ENCODE measurements at places on chromosomes 5 and 9. TPM values are rescaled to one million over a fixed set of nuclear protein-coding genes. Genes with fewer than 3 reads are reported as not detected.

The PCDHAC2 gene
- 0.02 TPM for polyA plus RNA-seq

The FLT4 gene
- 4.8 TPM for polyA plus RNA-seq

The ENHO gene
- polyA plus RNA-seq: 3.2 TPM

The SMIM23 gene
- polyA plus RNA-seq: not detected

The CYLC2 gene
- polyA plus RNA-seq: not detected

The TCF7 gene
- polyA plus RNA-seq: 4.4 TPM

The PRLR gene
- polyA plus RNA-seq: 0.20 TPM

The ZDHHC11B gene
- 6.6 TPM for polyA plus RNA-seq

The THBS4 gene
- 6.9 TPM for polyA plus RNA-seq

The PRUNE2 gene
- polyA plus RNA-seq: 11.7 TPM

The ADAMTS6 gene
- polyA plus RNA-seq: 0.29 TPM

The SPINK6 gene
- polyA plus RNA-seq: not detected

DNA sequence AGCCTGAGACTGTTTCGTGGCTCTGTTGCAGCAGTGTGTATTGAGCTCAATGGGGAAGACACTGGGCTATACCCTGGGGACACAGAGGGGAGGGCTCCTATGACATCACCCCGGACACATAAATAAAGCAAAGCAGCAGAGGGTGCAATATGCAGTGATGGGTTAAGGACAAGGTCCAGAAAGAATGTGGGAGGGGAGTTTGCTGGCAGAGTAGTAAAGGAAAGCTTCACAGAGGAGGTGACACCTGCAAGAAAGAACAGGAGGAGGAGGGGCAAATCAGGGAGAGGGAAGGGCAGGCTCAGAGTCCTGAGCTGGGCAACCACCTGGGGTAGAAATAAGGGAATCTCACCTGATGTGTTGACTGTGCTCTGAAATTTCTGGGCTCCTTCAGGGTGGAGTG, 35.3 kb upstream of the CDKN2AIPNL start:
- no peak for DNase-seq

- DNase-seq: no peak
Measured at GRCh38 chr5:137190031-137190430, 309.1 kb downstream of the SPOCK1 start.

DNA sequence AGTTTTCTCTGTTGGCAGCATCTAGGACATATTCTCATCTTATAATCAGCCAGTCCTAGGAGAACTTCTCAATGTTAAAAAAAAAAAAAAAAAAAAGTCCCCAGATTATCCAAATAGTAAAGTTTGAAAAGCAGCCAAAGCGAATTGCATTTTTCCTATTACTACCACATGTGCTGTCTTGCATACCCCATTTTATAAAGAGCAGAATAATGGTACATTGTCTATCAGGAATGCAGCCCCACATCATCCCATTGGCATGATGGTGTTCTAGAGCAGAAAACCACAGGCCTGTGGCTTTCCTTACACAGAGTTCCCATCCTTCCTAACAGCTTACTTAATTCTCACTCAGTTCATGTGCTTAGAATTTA, 381.6 kb downstream of the TMEM38B start:
- DNase-seq: no peak

DNA sequence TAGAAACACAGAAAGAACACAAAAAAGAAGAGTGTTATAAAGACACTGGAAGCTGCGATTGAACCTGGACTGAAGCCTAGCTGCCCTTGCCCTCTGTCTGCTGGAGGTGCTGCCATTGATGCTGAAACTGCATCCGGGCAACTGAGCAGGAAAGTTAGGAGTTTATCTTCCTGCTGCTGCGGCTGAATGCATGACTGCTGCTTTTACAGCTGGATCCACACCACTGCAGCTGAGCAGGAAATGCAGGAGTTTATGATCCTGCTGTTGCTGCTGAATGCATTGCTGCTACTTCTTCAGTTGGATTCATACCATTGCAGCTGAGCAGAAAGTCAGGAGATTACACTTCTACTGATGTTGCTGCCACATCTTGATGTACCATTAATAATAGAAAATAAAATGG, 21.8 kb upstream of the JAKMIP2 start:
- no peak for DNase-seq

GRCh38 chr9:129052592-129052991, 16.2 kb downstream of the MIGA2 start:
- DNase-seq: peak; percentile 85

DNA sequence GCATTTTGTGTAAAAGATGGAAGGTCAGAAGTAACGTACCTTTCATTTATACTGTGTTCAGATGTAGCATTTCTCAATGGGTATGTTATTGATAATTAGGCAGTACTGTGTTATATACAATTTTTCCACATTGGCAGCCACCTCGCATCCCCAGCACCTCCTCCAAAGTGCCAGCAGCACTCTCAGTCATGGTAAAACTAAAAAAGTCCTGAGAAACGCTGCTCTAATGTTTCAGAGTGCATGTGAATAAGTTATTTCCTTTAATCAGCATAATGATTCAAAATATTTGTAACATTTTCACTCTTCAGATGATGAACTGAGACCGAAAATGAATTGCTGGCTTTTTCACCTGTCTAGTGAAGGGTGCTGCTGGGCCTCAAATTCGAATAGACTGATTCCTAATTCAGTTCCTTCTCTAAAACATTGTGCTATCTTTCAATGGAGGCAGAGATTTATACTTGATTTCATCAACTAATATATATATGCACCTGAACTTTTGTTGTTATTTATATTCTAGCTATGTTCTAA, 79.9 kb upstream of the ANKRD55 start:
- no peak for DNase-seq

DNA sequence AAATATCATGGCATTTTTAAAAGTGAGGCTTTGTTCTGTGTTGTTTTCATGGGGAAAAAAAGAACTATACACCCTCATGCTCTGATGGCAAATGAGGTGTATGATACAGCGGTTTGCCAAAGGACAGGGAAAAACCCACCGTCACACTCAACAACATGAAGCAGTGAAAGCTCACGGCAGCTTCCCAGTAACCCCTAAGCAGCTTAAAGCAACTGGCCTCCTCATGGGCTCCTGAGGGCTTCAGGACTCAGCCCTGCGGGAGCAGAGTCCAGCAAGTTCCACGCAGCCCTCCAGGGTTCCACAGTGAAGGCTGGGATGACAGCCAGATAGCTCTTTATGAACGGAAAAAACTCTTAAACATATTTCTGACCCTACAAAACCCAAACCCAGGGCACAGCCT, 12.9 kb downstream of the BARHL1 start:
- no peak for DNase-seq

GRCh38 chr9:130896233-130897014, at the start of gene QRFP:
TSS of gene QRFP (minus strand) at chr9:130896812. CDS start at chr9:130893838, 2,974 bp downstream.
- DNase-seq: no peak

DNA sequence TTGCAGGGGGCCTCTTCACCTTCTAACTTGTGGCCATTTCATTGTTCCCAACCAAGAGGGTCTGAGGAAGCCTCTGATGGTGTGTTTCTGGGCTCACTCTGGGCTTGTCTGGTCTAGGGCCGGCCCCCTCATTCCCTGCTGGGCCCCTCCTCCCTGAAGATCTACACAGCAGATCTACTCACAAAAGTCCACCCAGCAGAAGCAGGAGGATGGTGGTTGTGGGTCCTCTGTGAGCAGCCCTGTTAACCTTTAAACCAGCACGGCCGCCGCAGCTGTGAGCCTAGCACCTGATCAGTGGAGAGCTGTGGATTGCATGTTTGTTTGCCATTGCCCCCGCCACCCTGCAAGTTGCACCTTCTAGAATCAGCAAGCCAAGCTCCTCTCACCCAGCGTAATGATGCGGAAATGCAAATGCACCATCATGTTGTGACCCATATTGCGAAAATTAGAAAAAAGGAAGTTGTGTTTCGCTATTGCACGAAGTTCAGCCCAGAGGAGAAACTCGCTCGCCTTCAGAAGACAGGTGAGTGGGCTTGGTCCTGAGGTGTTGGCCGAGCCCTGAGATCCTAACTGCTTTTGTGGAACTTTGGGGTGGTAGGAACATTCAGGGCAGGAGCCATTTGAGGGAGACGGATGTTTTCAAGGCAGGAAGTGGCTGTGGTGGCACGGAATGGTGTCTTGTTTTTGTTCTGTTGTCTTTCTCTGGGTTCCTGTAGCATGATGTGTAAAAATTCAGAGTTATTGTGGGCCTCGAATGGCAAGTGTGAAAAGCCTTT, 16.7 kb downstream of the FGD3 start:
- DNase-seq: no peak

GRCh38 chr5:179201986-179202385, 141.8 kb downstream of the ZNF354C start:
- DNase-seq: peak; percentile 33

GRCh38 chr9:69768716-69769115, 8.9 kb upstream of the PTAR1 start:
- DNase-seq: no peak

GRCh38 chr5:149002053-149002452, 60.8 kb downstream of the SH3TC2 start:
- DNase-seq: no peak

GRCh38 chr5:34926318-34926888, 3.0 kb upstream of the DNAJC21 start:
- DNase-seq: no peak

DNA sequence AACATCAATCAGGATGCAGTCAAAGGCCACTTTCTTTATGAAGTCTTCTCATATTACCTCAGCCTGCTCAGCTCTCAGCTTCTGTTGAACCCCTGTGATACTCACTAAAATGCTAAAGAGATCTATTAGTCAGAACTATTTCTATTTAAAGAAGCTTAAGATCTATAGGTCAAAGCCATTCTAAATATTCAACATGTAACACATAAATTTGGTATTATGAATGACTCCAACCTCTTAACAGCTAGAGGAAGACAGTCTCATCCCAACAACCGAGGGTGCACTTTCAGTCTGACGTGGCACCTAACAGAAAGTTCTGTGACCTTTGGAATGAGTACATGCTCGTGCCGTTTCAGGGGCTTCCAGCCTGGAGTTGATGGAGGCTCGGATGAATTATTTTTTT, 301.5 kb upstream of the VLDLR start:
- DNase-seq: no peak

GRCh38 chr5:77181173-77181572, 29.3 kb upstream of the PDE8B start:
- no peak for DNase-seq

GRCh38 chr5:16937503-16938161, 1.5 kb upstream of the MYO10 start:
- DNase-seq: no peak

DNA sequence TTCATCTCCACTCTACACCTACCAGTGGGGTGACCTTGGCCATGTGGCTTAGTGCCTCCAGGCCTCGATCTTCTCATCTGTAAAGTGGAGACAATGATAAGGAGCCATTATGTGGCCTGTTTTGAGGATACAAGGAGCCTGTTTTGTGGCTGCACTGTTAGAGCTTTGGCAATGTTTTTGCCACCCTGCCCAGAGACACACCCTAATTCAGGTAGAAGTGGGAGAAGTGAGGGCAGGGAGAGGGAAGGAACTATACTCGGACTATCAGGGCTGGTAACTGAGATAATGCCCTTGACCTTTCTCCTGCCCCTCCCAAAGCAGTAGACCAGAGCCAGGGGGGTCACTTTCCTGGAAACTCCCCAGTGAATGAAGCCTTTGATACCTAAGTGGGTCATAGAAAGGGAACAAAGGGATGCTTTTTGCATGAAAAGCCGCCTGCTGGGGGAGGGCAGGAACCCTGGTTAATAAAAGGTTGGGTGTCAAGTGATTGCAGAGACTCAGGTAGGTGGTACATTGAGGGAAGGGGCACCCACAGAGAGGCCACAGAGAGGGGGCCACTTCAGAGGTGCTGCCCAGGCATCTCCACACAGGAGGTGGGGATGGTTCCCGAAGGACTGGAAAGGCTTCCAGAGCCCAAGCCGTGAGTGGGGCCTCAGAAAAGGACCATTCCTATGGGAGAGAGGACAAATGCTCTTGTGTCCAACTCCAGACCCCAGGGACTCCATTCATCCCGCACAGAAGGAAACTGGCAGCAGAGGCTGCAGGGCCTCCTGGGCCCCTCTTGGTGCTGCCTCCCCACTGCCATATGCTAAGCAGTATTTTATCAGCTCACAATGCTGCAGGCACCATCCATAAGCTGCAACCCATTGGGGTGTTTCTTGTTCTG, 42.3 kb upstream of the VDAC1 start:
- no peak for DNase-seq

GRCh38 chr5:163772644-163773043, 267.2 kb downstream of the MAT2B start:
- no peak for DNase-seq

DNA sequence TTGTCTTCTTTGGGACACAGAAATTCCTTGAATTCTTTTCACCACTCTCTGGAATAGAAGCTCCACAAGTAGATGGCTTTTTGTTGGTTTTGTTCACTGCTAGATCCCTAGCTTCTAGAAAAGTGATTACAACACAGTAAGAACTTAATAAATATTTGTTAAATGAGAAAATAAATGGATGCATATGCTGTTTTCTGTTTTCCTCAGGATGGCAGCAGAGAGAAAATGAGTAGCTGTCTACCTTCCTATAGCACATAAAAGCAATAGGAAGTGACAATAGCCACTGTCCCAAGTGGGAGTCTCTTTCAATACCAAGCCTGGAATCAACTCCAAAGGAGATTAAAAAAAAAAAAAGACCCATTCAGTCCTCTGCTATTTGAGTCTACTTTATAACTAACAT, 100.6 kb upstream of the NREP start:
- no peak for DNase-seq

GRCh38 chr9:101566904-101567724, 27.7 kb downstream of the PPP3R2 start:
- no peak for DNase-seq

GRCh38 chr9:124800306-124801259, 23.6 kb downstream of the OLFML2A start:
- DNase-seq: peak; percentile 73

DNA sequence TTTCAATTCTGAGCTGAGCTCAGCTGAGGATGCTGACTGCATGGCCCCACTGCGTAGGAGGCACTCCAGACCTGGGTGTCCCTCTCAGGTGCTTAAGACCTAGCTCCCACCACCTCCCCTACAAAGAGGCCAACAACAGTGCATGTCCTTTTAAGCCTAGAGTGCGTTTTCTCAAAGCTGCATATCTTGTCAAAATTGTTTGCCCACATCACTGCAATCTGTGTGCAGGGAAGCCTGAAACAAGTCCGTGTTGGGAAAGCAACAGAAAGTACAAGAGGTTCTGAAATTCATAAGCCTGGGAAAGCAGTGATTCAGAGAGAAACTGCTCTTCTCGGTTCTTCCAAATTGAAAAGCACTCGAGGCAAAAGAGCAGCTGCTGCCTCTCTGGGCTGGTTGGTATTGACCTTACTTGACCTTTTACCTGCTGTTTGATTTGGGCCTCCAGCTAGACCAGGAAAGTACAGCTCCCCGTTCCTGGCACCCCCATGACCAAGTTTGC, 238.4 kb downstream of the NR2F1-AS1 start:
- no peak for DNase-seq

GRCh38 chr5:105331558-105331957, 1769.0 kb upstream of the NUDT12 start:
- no peak for DNase-seq

DNA sequence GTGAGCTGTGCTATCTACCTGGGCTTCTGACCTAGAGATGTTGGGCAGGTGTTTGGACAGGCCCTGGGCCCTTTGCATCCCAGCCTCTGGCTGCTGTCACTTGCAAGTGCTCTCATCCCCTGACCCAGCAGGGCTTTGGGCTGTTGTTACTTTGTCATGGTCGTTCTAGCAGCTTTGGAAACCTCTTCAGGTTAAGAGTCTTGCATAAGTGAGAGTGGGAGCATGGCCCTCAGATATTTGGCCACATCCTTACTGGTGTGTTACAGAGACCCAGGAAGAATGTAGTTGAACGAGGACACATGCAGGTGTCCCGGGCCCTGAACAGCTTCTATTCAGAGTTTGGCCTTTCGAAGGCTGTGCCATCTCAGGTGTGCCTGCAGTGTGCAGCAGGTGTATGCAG, 4.5 kb downstream of the TENT4A start:
- no peak for DNase-seq
